COR-L47 (cell line): ENCODE measurements at places on chromosomes 7 and 10.

- DNase-seq, result no peak
These were observed 27.0 kb upstream of the JAZF1 start for GRCh38 chr7:28207486-28208158.

DNA sequence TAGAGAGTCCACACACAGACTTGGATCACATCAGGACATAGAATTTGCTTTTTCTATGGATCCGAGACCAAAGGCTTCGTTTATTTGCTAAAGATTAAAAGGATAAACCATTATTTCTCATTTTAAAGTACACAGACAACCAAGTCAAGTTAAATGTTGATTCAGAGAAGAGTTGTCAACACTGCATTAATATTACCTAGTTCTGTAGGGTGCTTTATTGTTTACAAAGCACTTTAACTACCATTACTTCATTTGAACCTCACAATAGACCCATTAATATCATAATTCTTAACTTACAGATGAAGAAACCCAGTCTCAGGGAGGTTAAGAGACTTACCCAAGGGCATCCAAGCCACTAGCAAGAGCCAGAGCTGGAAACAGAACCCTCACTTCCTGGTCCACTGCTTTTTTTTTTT is 43.2 kb upstream of the GSAP start:
- DNase-seq, result no peak

GRCh38 chr7:99129001-99129400 is 14.9 kb downstream of the SMURF1 start:
- DNase-seq, result no peak

DNA sequence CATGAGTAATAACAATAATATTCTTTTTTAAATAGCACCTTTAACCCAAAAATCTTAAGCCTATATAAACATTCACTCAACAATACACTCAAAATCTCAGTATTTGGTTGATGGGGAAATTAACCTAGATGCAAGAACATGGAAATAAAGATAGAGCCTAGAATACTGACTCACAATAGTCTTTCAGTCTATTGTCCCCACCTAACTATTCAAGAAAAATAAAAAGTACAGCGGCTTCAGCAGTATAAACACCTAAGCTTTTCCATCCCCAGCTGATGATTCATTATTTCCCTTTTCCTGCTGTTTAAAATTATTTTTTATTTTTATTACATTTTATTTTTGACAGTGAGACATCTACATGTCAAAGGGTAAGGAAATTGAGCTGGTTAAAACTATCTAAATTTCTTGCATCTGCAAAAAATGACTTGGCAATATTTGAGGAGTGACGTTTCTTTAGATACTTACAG is 201.4 kb downstream of the FZD1 start:
- DNase-seq, result no peak

DNA sequence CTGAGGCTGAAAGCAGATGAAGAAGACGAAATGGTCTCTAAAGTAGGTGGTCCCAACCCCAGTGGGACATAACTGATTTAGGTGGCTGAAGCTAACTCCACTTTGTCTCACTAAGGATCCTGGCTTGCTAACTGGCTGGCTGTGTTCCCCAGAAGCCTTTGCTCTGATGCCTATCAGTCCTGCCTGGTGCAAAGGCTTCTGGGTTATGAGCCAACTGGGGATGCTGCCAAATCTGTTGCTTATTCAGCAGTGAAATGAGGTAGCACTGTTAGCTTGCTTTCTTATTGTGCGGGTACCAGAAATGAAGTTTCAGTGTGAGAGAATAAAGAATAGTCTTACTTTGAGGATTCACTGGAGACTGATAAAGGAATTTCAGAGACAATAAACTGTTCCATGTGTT is 18.1 kb downstream of the PRKG1 start:
- DNase-seq, result no peak

DNA sequence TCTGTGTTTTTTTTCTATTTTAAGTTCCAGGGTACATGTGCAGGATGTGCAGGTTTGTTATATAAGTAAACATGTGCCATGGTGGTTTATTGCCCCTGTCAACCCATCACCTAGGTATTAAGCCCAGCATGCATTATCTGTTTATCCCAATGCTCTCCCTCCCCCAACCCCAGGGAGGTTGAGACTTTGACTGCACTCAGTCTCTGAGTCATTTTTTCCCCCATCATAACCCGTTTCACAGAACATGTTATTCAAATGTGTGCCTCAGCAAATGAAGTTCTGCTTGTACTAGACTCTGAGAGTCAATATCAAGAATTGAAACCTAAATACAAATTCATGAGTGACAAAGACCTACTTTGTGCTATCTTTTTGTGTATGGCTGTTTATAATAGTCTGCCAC is 70.0 kb upstream of the CYP26C1 start:
- no peak for DNase-seq
